Hypothalamus (tissue), 51 donors: ENCODE measurements at places on chromosomes 4 and X.

GRCh38 chr4:84958434-84958833 is 8.1 kb downstream of the WDFY3 start:
- no peak for DNase-seq

- DNase-seq, result no peak
These were observed 126.7 kb upstream of the EDNRA start for GRCh38 chr4:147354237-147354636.

DNA sequence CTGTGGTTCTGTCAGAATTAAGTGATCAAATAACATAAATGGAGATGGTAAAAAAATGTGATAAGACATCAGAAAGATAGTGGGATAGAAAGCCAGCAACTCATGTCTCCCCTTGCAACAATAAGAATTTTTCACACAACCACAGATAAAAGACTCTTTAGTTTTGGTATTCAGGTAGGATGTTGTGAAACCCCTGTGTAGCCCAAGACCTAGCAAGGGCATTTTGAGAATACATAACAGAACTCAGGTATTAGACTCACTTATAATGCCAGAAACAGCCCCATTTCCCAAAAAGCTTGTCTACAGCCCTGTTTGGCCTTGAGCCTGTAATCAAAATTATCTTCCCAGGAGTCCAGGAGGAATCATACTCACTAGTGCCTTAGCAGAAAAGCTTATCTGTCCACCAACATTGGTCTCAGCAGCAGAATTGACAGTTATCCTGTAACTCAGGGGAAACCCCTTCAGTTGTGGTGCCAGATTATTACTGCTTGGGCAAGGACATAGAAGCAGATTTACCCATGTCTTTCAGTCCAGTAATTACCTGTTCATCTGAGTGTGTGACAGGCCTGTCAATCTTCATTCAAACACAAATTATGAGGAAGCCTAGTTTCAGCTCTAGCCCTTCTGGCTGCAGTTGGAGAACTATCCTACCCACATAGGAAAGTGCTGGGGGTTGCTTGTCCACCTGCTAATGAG is 41.0 kb upstream of the UGT2B17 start:
- no peak for DNase-seq

- DNase-seq, result no peak
These were observed 130.1 kb downstream of the CEP135 start for GRCh38 chr4:56078866-56079265.

- no peak for DNase-seq
These were observed 442 bp downstream of the NDUFB11 start for GRCh38 chrX:47143894-47144625.
